ENCODE measurements at places on chromosomes 6 and 20. TPM values are rescaled to one million over a fixed set of nuclear protein-coding genes. Genes with fewer than 3 reads are reported as not detected.

GRCh38 chr6:145453376-145453775 is 281.9 kb downstream of the EPM2A start:
- DNase-seq: no peak
- no peak overlapping the region for H3K4me3 ChIP-seq
- no peaks in the 10 kb centered on the region for H3K4me1 ChIP-seq

The ZSCAN23 gene
- total RNA-seq: 0.24 TPM

GRCh38 chr6:44480097-44480541 is 92.6 kb downstream of the CDC5L start:
- peaks cover 9% of the 10 kb centered on the region for H3K27me3 ChIP-seq
- H3K4me3 ChIP-seq: no peak overlapping the region
- DNase-seq: no peak
- no peaks in the 10 kb centered on the region for H3K4me1 ChIP-seq
- no peaks in the 10 kb centered on the region for H3K36me3 ChIP-seq
- no peak overlapping the region for H3K27ac ChIP-seq

- H3K4me3 ChIP-seq: no peak overlapping the region
- H3K27me3 ChIP-seq: no peaks in the 10 kb centered on the region
- H3K36me3 ChIP-seq: no peaks in the 10 kb centered on the region
These were observed 66.8 kb downstream of the RIN2 start for GRCh38 chr20:19824861-19825260.

- H3K36me3 ChIP-seq: no peaks in the 10 kb centered on the region
- H3K4me3 ChIP-seq: no peak overlapping the region
- DNase-seq: no peak
- H3K27ac ChIP-seq: no peak overlapping the region
These were observed 610.5 kb downstream of the UTRN start for GRCh38 chr6:144895313-144896278.

The HNF4A gene
- total RNA-seq: 0.41 TPM

Data from adrenal gland (tissue), 19 donors.